ENCODE measurements at places on chromosomes 12 and 14. TPM values are rescaled to one million over a fixed set of nuclear protein-coding genes. Genes with fewer than 3 reads are reported as not detected.

ESYT1 gene
- 202 TPM for total RNA-seq

USP44 gene
- 10.0 TPM for total RNA-seq

PITPNM2 gene
- total RNA-seq = 7.3 TPM

BMAL2 gene
- 8.4 TPM for total RNA-seq

RNASE13 gene
- not detected for total RNA-seq

GPR137C gene
- total RNA-seq = 0.79 TPM

CD69 gene
- not detected for total RNA-seq

TTC9 gene
- total RNA-seq = under 0.01 TPM

OTOGL gene
- total RNA-seq = 0.43 TPM

IFI27 gene
- total RNA-seq = 11.0 TPM

SUSD6 gene
- 3.2 TPM for total RNA-seq

TAS2R13 gene
- total RNA-seq = 0.69 TPM

OR6C3 gene
- not detected for total RNA-seq

GPR135 gene
- 1.7 TPM for total RNA-seq

RNASE1 gene
- not detected for total RNA-seq

KCNH3 gene
- total RNA-seq = 0.52 TPM

GLIPR1L1 gene
- not detected for total RNA-seq

AJUBA gene
- total RNA-seq = 18.0 TPM

TEX52 gene
- total RNA-seq = not detected

TAPBPL gene
- total RNA-seq = 15.4 TPM

SOCS2 gene
- total RNA-seq = 16.7 TPM

BEST3 gene
- not detected for total RNA-seq

GLIPR1 gene
- total RNA-seq = 39.2 TPM

NACA gene
- total RNA-seq = 1,523 TPM

TSPAN19 gene
- total RNA-seq = 0.16 TPM

SERPINA10 gene
- total RNA-seq = not detected

ANKS1B gene
- total RNA-seq = 0.52 TPM

C12orf50 gene
- total RNA-seq = not detected

BCL11B gene
- total RNA-seq = under 0.01 TPM

PKP2 gene
- total RNA-seq = not detected

CMKLR1 gene
- total RNA-seq = not detected

IFNG-AS1 gene
- under 0.01 TPM for total RNA-seq

AQP6 gene
- total RNA-seq = not detected

GAS2L3 gene
- 12.8 TPM for total RNA-seq

ANO4 gene
- total RNA-seq = 0.94 TPM

NFE2 gene
- total RNA-seq = 0.17 TPM
